Glomerular endothelial cell (primary cell): ENCODE measurements at places on chromosomes 2 and 18.

DNA sequence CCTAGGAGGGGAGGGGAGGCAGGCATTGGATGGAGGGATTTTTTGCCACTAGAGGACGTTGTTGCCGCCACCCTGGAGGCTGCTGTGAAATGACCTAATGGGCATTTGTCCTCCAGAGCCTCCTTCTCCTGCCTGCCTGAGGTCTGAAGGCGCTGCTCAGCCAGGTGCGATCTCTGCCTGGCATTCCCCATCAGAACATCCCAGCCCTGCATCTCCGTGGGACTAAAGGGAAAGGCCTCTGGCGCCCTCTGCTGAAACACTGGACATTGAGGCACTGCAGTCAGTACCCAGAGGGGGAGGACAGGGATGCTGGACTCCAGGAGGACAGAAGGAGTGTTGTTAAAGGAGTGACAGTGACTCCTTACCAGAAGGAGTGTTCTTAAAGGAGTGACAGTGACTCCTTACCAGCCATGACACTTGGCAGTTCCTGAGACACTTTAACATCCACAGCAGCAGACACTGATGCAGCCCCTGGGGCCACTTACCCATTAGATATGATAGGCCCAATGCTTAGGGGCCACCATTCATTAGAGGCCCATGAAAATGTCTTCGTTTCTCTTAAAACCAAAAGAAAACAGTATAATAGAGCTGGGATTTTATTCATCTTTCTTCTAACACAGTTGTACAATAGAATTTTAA lies 17.0 kb downstream of the THNSL2 start:
- peak; percentile 3 for DNase-seq

GRCh38 chr2:75007819-75008218 lies 49.4 kb downstream of the POLE4 start:
- no peak for DNase-seq

DNA sequence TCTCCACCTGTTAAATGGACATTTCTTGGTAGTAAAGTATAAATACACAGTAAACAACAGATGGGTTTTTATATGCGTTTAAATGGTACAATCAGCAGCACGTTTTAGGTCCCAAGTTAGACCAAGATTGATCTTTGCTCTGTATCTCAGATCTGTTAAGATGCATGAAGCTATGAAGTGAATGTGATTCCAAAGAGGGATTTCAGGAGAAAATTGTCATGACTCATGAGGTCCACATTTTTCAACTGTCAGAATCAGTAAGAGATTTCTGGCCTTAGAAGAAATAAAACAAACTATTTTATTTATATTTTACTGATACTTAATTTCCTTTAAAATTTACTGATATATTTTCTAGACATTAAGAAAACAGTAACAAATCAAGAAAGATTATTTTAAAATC lies 142.7 kb downstream of the EML6 start:
- DNase-seq = no peak

GRCh38 chr2:237478979-237479378 lies 8.1 kb upstream of the MLPH start:
- no peak for DNase-seq

GRCh38 chr18:61827591-61827990 lies 65.2 kb downstream of the RNF152 start:
- no peak for DNase-seq

DNA sequence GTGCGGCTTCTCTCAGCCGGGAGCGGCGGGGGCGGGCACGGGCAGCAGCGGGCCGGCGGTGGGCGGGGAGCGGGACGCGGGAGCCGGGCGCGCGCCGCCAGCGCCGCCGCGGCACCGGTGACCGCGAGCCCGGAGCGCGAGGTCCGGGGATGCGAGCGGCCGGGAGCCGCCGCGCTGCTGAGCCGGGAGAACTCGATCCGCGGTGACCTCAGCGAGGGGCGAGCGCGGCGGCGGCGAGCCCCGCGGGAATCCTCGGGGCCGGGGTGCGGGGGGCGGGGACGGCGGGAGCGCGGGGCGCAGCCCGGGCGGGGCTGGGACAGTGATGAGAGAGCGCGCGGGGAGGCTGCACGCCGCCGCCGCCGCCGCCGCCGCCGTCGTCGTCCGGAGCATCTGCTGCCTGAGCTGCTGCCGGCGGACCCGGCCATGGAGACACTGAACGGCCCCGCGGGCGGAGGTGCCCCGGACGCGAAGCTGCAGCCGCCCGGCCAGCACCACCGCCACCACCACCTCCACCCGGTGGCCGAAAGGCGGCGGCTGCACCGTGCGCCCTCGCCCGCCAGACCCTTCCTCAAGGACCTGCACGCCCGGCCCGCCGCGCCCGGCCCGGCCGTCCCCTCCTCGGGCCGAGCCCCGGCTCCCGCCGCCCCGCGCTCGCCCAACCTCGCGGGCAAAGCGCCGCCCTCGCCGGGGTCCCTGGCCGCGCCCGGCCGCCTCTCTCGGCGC lies at the start of gene MTCL1:
TSS of gene MTCL1 (plus strand) at position 319 of the 723 bp plus-strand sequence. CDS start at position 424, 105 bp downstream.
- no peak for DNase-seq

DNA sequence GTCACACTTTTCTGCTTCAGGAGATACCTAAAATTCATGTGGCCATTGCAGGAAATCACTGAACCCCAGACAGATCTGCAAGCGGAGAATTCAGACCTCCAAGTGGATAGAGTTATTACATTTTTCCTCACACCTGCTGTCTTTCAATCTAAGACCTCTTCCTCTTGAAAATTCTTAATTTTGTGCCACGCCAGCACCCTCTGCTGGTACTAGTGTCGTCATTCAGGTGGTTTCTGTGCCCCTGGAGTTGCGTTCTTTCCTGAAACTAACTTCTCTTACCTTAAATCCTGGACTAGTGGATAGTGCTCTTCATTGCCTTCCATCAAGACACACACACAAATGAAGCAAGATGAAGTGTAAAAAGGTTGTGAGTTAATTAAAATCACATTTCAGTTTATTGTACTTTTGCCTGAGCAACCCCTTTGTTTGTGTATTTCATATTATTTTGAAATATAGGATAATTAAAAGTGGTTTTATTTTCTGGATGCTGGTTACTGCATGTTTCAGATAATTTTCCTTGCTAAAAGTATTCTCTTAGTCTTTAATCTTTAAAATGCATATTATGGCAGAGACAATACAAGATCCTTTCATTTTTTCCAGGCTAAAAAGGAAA lies 1.6 kb upstream of the DNER start:
- no peak for DNase-seq

GRCh38 chr2:51681854-51682253 lies 649.9 kb upstream of the NRXN1 start:
- DNase-seq = no peak

GRCh38 chr2:205827809-205828365 lies 145.6 kb downstream of the NRP2 start:
- DNase-seq = no peak
